BJ (cell line): ENCODE measurements at places on chromosomes 7 and 10.
A peak's percentile ranks its signal among the peaks of the same experiment; 100 is the strongest.

- no peak for DNase-seq
These were observed 1.8 kb upstream of the MICALL2 start for GRCh38 chr7:1460821-1461645.

DNA sequence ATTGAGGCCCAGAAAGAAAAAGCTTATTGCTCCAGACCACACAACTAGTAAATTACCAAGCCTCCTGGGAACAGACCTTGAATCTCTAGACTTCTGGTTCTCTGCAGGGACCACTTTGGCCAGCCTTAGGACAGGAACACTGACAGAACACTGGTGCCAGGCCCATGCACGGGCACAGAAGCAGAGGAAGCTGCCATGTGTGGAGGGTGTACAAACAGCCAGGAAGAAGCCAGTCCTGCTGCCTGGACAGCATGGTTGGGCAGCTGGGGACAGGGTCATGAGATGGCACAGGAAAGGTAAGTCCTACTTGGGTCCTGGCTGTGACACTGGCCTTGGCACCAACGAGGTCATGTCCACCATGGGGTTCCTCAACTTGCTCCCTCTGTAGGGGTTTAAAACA is 19.2 kb downstream of the MMRN2 start:
- DNase-seq = no peak

DNA sequence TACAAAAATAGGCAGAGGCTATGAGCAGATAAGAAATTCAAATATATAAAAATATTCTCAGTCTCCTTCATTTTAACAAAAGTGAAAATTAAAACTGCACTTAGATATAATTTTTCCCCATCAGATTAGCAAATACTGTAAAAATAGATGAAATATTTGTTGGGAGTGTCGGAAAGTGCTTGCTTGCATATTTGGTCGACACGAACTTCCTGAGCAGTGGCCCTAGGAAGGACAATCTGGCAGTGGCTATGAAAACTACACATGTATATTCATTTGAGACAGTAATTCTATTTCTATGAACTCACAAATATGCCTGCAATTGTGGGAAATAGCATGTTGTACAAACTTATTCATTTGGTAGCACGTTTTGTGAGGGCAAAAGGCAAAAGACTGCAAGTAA is 81.4 kb downstream of the GOLGA7B start:
- DNase-seq = no peak

DNA sequence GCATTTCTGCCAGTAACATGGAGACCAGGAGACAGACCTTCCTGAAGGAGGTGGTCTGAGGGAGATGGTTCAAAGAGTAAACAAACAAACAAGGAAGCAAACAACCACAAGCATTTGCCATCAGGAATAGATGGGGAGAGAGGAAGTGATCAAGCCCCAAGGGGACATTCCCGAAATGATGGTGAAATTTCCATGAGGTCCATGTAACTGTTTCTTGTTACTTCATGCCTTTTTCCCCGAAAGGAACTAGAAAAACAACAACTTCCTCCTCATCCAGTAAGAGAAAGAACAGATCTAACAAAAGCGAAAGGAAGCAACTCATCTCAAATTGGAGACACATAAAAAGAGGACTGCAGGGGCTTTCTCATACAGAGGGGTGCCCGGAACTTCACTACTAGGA is 152.5 kb upstream of the ZNF32 start:
- DNase-seq = no peak

- DNase-seq = peak; percentile 86
These were observed 21.1 kb upstream of the BPGM start for GRCh38 chr7:134625550-134625949.

- DNase-seq = no peak
These were observed 19.7 kb downstream of the BNIP3 start for GRCh38 chr10:131961777-131962662.

- no peak for DNase-seq
These were observed 795 bp downstream of the LHFPL3 start for GRCh38 chr7:104328970-104329825.

DNA sequence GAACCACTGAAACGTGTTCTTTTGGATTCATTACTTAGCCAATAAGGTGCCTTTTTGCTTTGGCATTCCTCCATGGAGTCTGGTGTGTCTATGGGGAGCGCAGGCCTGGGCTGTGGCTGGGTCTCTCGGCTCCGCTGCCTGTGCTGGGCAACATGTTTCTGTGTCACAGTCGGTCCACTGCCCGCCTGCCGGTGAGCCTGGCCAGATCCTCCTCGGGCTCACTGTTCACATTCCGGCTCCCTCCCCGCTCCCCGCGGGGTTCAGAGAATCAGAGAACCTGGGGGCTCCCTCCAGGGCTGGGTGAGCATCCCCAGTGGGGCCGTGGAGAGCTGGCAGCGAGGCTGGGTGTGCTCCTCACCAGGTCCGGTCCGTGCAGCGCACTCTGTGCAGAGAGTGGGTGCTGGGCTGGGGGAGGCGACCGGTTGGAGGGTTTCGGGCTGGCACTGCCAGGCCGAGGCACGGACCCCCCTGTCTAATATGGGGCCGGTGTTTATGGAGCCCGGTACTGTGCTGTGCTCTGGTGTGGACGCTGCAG is 70.4 kb downstream of the INPP5A start:
- DNase-seq = no peak

GRCh38 chr10:112363696-112364688 is 9.9 kb upstream of the ACSL5 start:
- DNase-seq = no peak

GRCh38 chr10:59273445-59273844 is 88.9 kb downstream of the FAM13C start:
- no peak for DNase-seq

DNA sequence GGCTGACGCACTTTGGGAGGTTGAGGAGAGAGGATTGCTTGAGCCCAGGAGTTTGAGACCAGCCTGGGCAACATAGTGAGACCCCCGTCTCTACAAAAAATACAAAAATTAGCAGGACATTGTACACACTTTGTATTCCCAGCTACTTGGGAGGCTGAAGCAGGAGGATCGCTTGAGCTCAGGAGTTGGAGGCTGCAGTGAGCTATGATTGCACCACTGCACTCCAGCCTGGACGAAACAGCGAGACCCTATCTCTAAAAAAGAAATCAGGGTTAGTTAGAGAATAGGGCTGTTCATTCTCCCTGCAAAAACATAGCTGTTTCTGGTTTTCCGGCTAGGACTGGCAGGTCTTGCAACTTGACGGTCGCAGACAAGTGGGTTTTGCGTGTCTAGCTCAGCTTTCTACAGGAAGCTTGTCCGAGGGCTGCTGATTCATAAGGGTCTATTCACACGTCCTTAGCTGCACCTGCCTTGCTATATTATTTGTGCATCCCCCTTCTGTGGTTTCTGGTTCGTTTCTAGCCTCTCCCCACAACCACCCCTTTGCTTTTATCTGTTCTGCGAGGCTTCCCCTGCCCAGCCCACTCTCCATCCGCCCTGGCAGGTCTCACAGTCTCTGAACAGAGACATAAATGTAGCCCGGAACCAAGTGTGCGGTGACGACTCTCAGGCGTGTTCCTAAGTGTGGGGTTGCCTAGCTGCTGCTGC is 10.7 kb downstream of the AMZ1 start:
- DNase-seq = no peak

DNA sequence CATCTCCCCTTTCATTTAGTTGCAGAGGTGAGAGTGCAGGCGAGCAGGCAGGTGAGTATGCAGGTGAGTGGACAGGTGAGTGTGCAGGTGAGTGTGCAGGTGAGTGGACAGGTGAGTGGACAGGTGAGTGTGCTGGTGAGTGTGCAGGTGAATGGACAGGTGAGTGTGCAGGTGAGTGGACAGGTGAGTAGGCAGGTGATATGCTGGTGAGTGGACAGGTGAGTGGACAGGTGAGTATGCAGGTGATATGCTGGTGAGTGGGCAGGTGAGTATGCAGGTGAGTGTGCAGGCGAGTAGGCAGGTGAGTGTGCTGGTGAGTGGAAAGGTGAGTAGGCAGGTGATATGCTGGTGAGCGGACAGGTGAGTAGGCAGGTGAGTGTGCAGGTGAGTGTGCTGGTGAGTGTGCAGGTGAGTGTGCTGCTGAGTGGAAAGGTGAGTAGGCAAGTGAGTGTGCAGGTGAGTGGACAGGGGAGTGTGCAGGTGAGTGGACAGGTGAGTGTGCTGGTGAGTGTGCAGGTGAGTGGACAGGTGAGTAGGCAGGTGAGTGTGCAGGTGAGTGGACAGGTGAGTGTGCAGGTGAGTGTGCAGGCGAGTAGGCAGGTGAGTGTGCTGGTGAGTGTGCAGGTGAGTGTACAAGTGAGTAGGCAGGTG is 165.6 kb downstream of the ADARB2 start:
- DNase-seq = no peak

DNA sequence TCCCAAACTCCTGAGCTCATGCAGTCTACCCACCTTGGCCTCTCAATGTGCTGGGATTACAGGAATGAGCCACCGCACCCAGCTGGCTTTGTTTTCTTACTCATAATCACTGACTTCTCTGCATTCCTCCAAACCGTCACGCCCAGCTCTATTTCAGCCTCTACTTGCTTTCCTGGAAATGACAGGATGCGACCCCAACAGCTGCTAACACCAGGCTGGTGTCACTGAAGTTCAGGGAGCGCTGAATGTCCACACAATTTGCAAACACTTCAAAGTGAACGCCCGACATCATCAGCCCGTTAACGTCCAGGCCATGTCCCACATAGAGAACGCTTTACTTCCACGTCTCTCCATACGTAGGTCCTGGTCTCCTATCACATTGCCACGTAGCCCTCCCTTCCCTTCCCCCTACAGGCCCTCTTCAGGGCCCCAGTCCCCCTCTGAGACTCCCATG is 12.8 kb upstream of the PROSER2 start:
- DNase-seq = no peak

- DNase-seq = no peak
These were observed 348.9 kb upstream of the BMPER start for GRCh38 chr7:33556472-33556871.

- DNase-seq = no peak
These were observed 13.9 kb upstream of the DNAAF5 start for GRCh38 chr7:712381-713138.

- no peak for DNase-seq
These were observed 1.7 kb downstream of the KLF6 start for GRCh38 chr10:3783316-3783681.

DNA sequence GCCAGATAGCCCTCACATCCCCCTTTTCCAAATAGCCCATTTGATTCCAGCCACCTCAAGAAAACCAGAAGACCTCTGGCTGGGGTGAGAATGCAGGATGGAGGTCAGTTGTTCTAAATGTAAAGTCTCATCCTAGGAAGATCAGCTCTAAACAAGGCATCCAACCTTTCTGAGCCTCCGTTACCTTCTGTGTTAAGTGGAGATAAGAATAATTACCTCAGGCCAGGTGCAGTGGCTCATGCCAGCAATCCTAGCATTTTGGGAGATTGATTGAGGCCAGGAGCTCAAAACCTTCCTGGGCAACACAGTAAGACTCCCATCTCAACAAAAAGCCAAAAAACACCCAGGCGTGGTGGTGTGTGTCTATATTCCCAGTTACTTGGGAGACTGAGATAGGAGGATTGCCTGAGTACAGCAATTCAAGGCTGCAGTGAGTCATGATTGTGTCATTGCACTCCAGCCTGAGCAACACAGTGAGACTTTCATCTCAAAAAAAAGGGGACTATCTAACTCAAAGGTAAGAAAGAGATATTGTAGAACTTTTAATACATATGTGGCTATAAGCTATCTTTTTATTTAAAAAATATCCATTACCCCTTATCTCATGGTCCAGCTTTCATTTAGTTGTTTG is 43.5 kb downstream of the PRTFDC1 start:
- DNase-seq = no peak

DNA sequence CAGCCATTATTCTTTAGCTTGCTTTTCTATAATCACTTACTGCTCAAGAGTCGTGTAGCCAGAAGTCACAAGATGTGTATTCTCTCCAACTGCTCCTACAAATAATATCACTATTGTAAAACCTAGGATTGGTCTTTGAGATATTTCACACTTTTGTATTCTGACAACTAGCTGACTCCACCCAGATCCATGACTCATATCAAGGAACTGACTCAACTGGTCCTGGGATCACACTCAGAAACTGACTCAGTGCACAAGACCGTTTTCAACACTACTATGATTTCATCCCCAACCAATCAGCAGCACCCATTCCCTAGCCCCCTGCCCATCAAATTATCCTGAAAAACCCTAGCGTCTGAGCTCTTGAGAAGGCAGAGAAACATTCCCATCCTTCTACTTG is 56.5 kb upstream of the ORC5 start:
- no peak for DNase-seq

DNA sequence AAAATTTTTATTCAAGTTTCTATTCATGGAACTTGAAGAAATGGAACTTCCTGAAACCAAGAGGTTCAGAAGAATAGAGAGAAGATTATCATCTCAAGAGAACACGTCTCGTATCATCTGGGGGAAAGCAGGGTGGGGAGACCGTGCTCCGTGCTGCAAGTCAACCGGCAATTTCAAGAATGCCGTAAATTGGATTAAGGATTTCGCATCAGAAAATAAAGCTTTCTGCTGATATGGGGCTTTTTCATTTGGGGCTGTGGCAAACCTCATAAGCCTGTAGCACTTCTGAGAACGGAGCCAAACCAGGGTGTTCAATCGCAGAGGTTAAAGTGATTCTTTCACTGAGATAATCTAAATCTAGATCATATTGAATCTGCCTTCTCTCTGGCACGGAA is 150.1 kb upstream of the NPS start:
- no peak for DNase-seq

DNA sequence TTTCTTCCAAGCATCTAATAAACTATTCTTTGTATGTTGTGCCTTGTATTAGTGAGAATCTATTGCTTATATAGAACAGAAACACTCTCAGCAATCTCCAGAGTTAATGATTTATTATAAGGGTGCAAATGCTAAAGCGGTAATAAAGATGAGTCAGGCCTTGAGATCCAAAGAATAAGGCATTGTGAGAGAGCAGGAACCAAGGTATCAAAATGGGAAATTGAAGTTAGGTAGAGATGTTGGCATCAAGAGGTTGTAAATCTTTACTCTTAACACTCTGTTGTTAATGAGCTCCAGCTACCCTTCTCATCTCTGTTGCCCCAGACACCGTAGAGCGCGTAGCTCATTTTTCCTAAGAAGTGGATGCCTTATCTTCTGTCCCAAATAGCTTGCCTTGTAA is 375.2 kb downstream of the ARL4A start:
- no peak for DNase-seq

- no peak for DNase-seq
These were observed 598.3 kb upstream of the GHITM start for GRCh38 chr10:83541046-83541445.

DNA sequence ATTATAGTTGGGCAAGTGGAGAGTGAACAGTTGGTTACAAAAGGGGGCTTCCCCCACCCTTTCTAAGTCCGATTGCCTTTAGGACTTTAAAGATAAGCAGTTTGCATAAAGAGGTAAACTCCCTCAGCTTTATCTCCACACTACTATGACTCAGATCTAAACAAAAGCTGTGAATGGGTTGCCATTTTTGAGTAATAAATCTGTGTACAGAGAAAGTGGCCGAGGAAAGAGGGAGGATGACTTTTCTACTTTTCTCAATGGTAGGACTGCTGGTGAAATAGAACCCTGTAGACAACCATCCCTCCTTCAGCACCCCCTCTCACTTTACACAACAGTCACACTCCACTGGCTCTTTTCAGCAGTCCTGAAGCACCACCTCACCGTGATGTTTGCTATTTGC is 71.2 kb downstream of the DNMBP start:
- no peak for DNase-seq

- DNase-seq = no peak
These were observed 165.5 kb downstream of the LRRN3 start for GRCh38 chr7:111256391-111256790.

- DNase-seq = no peak
These were observed 485 bp downstream of the ALOX5 start for GRCh38 chr10:45374350-45375052.

GRCh38 chr7:84704380-84704779 is 482.5 kb downstream of the SEMA3D start:
- no peak for DNase-seq

GRCh38 chr10:77608281-77608680 is 29.3 kb downstream of the KCNMA1 start:
- DNase-seq = no peak
